Stimulated activated CD4-positive, alpha-beta T cell treated with anti-CD3 and anti-CD28 coated beads, Interleukin-15, amount 100 ng/mL, for 1 hour (primary cell): ENCODE measurements at places on chromosomes 6 and 20.

DNA sequence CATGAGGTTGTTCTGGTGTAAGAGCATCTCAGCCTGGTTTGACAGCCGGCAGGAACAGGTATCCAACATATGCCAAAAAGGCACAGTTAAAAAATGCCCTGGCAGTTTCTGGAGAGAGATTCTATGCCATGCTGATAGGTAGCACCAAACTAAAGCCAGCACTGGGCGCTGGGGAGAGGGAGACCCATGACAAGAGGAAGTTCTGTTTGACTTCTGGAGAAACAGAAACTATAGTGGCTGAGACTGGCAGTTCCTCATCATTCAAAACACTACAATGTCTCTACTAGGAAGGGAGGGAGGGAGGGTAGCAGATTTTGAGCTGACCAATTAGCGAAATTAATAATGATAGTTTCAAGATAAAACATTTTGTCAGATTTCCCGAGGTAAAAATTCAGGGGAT lies 174.1 kb downstream of the ADAT2 start:
- no peak for DNase-seq

DNA sequence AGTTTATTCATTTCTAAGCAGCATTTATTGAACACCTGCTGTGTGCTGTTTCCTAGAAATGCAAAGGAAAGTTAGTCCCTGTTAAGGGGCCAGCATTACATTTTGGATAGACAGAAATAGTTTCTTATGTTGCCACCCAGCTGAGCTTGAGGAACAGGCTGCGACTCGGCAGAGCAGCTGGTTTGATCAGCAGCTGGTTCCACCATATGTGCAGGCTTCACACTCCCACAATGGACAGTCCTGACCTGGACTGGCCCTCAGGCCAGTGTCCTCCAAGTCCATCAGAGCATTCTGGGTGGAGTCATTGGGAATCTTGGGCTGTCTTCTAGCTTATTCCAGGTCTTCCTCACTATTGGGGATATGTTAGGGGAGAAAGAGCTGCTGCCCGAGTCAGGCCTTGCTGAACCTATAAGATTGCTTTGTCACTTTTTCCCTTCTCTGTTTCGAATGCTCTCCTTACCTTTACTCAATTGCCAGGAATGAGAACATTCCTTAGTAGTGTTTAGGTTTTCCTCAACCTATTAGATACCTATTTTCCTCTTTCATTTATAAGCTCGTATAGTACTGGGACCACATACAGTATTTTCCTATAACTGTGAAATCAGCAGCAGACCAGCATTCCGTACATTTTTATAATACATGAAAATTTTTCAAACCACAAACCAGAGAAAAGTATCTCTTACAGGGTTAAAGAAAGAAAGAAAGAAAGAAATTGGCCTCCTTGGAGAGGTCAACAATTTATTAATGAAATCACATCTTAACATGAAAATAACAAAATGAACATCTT lies 203.0 kb downstream of the FARS2 start:
- DNase-seq, result no peak

GRCh38 chr6:32082935-32083334 lies 26.2 kb downstream of the TNXB start:
- DNase-seq, result no peak

DNA sequence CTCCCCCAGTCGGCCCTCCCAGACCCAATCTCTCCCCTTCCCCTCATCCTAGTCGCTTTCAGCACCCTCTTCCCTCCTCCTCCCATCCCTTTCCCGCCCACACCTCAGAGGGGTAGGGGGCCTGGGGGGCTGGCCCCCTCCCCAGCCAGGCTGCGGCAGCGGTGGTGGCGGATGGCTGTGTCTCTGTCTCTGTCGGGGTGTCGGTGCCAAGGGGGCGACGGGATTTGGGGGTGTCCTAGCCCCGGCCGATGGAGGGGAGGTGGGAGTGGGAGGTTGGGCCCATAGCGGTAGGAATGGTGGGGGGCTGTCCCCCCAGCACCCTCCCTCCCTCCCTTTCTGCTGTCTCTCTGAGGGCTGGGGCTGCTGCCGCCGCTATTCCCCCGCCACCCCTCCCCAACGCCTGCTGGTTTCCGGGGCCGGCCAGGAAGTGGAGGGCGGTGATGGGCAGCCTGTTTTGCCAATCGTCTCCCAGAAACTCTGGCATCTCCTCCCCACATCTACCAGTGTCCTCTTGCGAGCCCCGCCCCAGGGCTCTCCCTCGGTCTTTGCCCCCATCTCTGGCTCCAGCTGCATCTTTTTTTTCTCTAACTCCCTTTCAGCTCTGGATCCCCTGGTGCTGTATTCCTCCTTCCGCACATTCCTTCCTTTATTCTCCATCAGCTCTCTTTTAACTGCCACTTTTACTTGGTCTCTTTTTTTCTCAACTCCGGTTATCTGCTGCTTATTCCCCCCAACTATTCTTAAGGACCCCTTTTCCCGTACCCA lies at the start of gene AGPAT1:
Gene AGPAT1 (minus strand): TSS at position 374 of the 765 bp plus-strand sequence. CDS start 4,588 bp downstream, outside the sequence.
- DNase-seq, result peak; percentile 93

DNA sequence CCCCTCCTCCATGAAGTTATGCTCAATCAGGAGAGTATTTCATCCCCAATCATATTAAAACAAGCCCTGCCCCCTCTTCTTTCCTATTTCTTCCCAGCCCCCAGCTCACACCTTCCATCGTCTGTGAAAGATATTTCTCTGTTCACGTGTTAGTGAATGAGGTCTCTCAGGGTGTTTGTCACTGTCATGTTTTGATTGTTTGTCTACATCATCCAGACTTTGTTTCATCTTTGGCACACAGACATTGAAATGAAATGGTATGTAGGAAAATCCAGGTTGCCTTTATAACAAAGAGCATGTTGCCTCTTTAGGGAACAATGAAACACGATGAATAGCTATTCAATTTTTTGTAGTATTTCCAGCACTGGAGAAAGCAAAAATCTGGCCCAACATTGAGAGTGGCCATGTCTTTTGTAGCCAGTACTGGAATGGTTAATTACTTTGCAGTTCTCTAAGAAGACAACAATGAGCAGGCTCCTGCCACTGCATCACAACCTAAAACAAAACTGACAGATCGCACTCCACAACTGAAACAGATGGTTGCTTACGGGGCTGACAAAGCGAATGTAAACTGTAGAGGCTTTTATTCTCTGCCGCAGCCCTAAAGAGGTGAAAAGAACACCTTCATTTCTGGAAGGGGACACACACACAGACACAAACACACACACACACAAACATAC lies 543.6 kb upstream of the CITED2 start:
- DNase-seq, result no peak

GRCh38 chr20:13672690-13673089 lies 34.0 kb upstream of the TASP1 start:
- DNase-seq, result no peak

- no peak for DNase-seq
Observed at GRCh38 chr6:55016261-55016660, 158.1 kb upstream of the HCRTR2 start.

- no peak for DNase-seq
Observed at GRCh38 chr6:105900125-105900937, 185.8 kb upstream of the PRDM1 start.

DNA sequence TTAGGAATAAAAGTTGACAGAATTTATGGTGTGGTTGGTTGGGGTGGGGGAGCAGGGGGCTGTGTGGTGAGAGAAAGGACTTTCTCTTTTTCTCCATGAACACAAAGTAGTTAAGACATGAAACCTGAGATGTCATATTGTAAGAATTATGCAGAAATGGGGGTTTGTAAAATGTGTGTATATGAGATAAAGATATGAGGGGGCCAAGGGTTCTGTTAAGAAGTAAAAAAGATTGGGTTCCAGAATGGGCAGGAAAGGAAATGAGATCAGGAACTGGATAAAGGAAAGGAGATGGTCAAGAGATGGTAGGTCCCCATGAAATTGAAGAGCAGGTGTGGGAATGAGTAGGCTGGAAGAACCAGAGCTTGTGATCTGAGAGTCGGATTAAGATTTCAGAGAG lies 9.7 kb downstream of the RNF146 start:
- no peak for DNase-seq

- no peak for DNase-seq
Observed at GRCh38 chr6:97240222-97240621, 42.8 kb downstream of the MMS22L start.

- DNase-seq, result no peak
Observed at GRCh38 chr6:166603043-166603690, 16.7 kb upstream of the RAMACL start.

- no peak for DNase-seq
Observed at GRCh38 chr6:30102414-30102969, 10.4 kb downstream of the TRIM31 start.

DNA sequence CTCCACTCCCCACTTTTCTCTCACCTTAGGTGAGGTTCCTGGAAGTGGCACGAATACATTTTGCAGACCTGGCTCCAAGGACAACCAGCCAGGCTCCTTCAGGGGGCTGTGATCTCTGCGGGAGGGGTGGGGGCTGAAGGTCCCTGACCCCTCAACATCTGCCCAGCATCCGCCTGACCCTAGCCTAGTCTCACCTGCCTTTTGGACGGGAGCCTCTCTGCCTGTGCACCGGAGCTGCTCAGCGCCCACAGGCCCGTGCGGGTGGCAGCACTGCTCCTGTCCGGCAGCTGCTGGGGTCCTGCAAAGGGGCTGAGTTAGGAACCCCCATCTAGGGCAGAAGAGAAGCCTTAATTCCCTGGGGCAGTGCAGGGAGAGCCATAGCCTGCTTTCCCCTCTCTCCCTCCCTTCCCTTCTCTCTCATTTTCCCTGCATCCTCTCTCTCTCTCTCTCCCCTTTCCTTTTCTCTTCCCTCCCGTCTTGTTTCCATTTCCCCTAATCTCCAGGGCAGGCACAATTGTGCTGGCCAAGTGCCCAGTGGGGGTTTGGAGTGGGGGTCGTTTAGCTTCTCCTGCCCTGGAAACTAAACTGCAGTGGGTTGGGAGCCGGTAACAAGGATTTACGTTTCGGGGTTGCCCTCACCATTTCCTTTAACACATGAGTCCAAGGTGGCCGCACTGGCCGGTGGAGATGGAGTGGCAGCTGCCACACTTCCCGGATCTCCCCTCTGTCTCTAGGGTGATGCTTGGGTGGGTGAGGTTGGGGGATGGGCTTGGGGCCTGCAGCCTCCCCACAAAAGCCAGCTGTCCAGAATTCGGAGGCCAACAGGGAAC lies 54.1 kb downstream of the CTCFL start:
- DNase-seq, result no peak

DNA sequence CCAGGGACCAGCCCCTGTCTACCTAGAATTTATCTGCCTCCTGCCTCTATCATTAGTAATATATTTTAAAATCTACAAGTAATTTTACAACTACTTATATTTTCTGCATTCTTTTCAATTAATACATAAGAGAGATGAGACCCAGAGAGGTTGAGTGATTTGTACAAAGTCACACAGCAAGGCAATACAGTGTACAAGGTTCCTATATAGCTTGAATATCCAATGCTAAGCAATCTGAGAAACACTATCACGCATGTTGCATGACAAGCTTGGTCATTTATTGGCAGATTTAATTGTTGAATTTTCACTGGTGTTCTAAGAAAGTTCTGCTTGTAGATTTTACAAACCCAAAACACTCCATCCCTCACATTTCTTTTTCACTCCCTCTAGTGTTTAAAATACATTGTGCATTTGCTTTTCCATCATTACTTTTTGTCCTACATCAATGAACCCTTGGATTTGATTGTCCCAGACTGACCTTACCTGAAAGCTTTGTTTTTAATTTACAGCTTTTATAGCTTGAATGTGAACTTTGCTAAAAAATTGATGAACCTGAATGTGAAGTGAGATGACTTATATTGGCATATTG lies 520.9 kb upstream of the CITED2 start:
- no peak for DNase-seq

DNA sequence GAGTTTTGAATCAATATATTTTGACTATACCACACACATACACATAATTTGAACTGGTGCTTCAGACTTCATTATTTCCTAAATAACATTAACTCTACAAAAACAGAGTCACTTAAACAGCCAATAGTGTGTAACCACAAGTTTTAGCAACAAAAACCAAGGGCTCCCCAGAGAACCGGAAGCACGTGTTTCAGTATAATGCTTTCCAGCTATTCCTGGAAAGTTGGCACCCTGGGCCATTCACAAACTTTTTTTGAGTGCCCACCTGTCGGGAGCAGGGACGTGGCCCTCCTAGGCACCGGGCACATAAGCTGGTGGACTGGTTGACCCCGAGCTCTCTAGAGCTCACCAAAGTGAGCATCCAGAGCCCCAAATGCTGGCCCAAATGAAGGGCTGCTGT lies 1.9 kb upstream of the SLC35D3 start:
- DNase-seq, result no peak

GRCh38 chr6:27242589-27243265 lies 4.8 kb upstream of the PRSS16 start:
- DNase-seq, result no peak
